T47D (cell line): ENCODE measurements at places on chromosomes 5 and 9.

- DNase-seq: no peak
Measured at GRCh38 chr9:92404042-92404836, at the start of gene OGN. OGN (minus strand) TSS chr9:92404578; CDS start chr9:92403407, 1,171 bp downstream.

DNA sequence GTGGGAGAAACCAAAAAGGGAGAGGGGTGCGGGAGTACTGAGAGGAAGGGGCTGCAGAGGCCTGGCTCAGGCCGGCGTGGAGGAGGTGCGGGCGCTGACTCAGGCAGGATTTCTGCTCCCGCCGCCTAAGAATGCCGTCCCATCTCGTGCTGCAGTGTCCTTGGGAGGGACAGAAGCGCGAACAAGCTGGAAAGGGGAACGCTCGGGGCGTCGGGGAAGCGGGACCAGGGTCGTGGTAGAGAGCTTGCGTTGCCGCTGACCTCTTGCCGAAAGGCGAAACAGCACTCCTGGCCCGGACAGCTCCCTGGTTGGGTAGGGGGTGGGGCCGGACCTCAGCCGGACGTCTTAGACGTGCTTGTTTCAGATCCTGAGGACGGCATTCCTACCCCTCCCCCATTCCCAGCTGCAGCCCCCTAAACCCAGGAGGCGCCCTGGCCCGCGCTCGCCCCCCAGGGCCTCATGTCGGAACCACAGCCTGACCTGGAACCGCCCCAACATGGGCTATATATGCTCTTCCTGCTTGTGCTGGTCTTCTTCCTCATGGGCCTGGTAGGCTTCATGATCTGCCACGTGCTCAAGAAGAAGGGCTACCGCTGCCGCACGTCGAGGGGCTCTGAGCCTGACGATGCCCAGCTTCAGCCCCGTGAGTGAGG lies 1.1 kb downstream of the RELL2 start:
- peak; percentile 73 for DNase-seq

GRCh38 chr5:1660001-1660400 lies 136.2 kb upstream of the LPCAT1 start:
- no peak for DNase-seq

DNA sequence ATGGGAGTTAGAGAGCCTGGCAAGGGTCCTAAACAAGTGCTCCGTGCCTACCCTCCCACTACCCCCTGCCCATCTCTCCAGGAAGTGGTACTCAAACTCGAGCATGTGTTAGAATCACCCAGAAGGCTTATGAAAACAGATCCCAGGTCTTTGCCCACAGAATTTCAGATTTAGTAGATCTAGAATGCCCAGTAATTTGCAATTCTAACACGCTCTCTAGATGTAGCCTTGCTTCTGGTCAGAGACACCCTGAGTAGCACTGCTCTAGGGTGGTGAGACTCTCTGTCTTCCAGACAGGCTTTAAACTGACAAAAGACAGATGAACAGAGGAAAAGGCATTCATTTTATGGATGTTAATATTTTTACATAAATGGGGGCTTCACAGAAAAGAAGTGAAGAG lies 20.7 kb upstream of the ERMP1 start:
- DNase-seq: no peak

- no peak for DNase-seq
Measured at GRCh38 chr9:120929229-120929791, 2.7 kb upstream of the TRAF1 start.

DNA sequence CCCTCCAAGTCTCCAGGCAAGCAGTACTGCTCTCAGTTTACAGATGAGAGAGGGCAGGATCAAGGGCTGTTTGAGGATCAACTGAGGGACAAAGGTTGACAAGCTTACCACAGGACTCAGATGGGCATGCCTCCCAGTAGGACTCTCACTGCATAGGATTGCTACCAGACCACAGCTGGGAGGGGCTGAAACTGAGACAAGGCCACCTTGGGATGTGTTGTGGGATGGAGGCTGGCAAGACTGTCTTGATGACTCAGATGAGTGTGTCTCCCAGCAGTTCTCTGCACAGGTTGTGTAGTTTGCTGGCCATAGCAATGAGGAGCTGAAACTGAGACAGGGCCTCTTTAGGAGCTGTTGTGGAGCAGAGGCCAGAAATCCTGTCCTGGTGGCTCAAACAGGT lies 222.2 kb upstream of the IRX1 start:
- no peak for DNase-seq

DNA sequence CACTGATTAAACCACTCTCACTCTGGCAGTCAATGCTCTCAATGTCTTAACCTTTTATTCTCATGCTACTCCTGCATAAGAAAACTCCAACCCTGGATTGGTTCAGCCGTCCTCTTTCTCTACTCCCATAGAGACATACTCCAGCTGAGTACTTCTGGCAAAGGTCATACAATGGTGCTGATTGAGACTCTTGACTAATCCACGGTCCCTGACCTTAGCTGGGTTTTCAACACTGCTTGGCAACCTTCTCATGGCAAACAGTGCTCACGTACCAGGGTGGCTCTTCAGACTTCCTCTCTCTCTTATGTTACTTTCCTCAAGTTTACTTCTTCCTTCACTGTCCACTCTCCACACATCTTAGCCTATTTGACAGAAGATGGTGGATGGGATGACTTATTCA lies 347.6 kb downstream of the RAB3C start:
- no peak for DNase-seq
